Lower lobe of right lung (tissue), 2 donors: ENCODE measurements at places on chromosomes 11 and 22. TPM values are rescaled to one million over a fixed set of nuclear protein-coding genes. Genes with fewer than 3 reads are reported as not detected.
A peak's percentile ranks its signal among the peaks of the same experiment; 100 is the strongest.

FXYD6 gene
- 61.2 TPM for total RNA-seq

OR5AP2 gene
- not detected for total RNA-seq

UFD1 gene
- total RNA-seq: 36.7 TPM

KCTD14 gene
- total RNA-seq: 12.3 TPM

MICAL2 gene
- 127 TPM for total RNA-seq

MN1 gene
- 6.5 TPM for total RNA-seq

ANO3 gene
- 0.27 TPM for total RNA-seq

HBB gene
- total RNA-seq: 323 TPM

TRIM51 gene
- not detected for total RNA-seq

EIF3M gene
- 162 TPM for total RNA-seq

SCUBE2 gene
- 7.1 TPM for total RNA-seq

MUC2 gene
- total RNA-seq: not detected

OR5A1 gene
- total RNA-seq: not detected

UEVLD gene
- 26.8 TPM for total RNA-seq

ZNRF3 gene
- total RNA-seq: 11.3 TPM

GRCh38 chr11:119319136-119319699 is 2.3 kb upstream of the MCAM start:
- DNase-seq: no peak

GRCh38 chr11:61194169-61194671 is 9.1 kb upstream of the PGA3 start:
- DNase-seq: no peak

DNA sequence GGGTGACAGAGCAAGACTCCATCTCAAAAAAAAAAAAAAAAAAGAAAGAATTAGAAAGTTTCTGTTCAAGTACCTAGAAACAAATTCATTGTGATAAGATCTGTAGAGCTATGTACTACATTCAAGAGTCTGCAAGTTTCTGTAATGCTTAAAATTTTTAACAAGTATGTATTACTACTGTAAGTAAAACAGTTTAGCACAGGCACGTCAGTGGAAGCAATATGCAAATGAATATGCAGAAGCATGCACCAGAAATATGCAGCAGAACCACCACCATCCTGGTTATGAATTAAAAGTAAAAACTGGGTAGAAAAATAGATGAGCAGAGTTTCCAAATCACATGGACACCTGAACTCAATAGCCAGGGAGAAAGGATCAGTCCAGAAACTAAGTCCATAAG is 19.3 kb downstream of the SBF2 start:
- no peak for DNase-seq

DNA sequence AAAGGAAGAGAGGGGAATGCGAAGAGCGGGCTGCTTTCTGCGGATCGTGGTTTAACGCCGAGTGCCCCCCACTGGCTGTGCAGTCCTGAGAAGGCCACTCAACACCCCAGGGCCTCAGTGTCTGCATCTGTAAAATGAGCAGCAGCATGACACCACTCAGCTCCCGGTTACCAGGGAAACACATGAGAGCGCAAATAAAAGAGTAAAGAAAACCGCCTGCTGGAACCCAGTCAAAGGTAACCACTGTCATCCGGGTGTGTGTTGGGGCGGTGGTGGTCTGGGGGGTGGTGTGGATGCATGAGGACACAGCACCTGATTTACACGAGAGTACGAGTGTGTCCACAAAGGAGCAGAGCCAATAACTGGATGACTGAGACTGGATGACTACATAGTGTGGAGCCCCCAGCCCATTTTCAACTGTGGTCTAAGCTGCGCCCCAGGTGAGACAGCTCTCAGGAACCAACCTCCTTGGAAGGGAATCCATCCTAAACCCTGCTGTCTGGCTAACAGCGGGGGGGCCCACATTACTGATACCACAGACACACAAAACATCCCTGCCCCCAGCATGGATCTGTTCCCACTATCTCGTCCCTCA is 5.7 kb downstream of the CELSR1 start:
- no peak for DNase-seq

- no peak for DNase-seq
Observed at GRCh38 chr11:134020598-134020997, 48.3 kb upstream of the JAM3 start.

- DNase-seq: no peak
Observed at GRCh38 chr22:21797444-21798221, 62.0 kb upstream of the YPEL1 start.

DNA sequence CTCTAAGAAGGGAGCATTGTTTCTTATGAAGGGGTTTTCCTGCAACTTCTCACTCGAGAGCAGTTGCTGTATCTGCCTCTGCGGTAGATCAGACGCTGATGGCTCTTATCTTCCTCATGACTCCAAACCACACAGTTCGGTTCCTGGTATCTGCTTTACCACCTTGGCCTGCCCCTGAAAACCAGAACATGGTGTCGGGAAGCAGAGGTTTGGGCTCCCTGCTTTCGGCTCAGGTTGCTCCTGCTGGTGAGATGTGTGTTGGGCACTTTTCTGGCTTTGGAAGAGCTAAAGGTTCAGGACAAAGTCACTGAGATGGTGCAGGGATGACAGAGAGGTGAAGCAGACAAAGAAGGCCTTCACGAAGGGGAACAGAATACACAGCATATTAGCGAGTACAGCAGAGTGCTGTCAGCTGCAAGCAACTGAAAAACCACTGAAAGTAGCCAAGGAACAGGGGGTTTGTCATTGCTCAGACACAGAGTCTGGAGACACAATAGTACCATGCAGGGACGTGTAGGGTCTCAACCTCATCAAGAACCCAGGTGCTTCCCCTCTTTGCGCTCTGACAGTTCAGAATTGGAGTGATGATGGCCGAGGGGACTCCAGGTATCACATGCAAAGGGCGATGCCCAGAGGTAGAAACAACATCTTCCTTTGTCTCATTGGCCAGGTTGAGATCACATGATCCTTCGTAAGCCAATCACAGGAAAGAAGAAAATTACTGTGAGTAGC is 11.9 kb upstream of the CSF2RB start:
- no peak for DNase-seq

DNA sequence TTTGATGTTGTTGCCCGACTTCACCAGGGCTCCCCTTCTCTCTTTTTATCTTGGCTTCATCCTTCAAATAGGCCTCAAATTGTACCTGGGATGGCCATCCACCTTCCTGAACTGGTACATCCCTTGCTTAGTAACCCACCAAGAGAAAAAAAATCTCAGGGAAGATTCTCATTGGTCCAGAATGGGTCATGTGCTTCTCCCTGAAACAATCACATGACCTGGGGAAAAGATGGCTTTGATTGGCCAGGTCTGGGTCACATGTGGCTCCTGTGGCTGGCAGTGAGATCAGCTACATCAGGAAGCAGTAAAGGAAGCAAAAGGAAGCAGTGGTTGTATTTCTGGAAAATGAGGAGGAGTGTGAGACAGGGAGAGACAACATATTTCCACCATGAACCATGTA is 540.2 kb downstream of the MIAT start:
- DNase-seq: no peak

- DNase-seq: no peak
Observed at GRCh38 chr11:120023551-120023950, 114.4 kb downstream of the TRIM29 start.

GRCh38 chr22:38305471-38306448 is 11.5 kb downstream of the CSNK1E start:
- DNase-seq: no peak

- DNase-seq: no peak
Observed at GRCh38 chr11:115498354-115498753, 5.9 kb downstream of the CADM1 start.

- peak; percentile 33 for DNase-seq
Observed at GRCh38 chr22:44928136-44928463, 81.7 kb downstream of the PHF21B start.

- no peak for DNase-seq
Observed at GRCh38 chr11:23359297-23359696, 499.0 kb upstream of the CCDC179 start.

DNA sequence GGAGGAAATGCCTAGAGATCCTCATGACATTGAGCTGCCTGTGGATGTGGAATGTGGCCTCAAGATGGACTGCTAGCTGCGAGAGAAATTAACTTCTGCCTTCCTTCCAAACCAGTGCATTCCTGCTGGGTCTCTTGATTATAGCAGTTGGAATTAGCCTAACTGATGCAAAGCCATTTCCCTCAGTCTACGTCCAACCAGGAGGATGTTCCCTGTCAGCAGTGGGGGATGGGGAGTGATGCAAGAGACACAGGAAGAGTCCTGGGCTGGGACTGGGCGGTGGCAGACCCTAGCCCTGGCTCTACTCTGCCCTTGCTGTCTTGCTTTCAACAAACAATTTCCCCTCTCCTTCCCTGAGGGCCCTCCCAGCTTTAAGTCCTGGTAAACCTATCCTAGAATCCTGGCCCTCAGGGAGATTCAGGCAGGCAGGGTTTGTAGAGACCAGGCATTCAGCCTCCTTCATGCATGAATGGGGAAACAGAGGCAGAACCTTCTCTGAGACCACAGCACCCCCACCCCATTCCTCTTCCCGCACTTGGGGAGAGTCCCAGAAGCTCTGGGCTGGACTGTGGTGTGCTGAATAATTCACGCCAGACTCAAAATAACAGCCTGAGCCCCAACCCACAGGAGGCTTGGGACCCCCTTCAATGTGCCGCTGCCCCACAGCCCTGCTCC is 17.0 kb downstream of the C11orf96 start:
- no peak for DNase-seq

- no peak for DNase-seq
Observed at GRCh38 chr11:109785198-109785597, 308.0 kb upstream of the ZC3H12C start.

- DNase-seq: peak; percentile 40
Observed at GRCh38 chr11:67280341-67280787, 8.7 kb upstream of the ANKRD13D start.

GRCh38 chr11:123904932-123905331 is 3.0 kb downstream of the OR8D4 start:
- DNase-seq: no peak

DNA sequence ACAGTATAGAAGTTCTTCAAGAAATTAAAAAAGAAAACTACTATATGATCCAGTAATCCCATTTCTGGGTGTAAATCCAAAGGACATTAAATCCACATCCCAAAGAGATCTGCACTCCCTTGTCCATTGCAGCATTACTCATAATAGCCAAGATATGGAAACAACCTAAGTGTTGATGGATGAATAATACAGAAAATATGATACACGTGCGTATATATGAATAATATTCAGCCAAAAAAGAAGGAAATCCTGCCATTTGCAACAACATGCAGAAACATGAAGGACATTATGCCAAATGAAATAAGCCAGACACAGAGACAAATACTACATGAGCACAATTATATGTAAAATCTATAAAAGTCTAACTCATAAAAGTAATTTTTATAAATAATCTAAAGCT is 306.3 kb upstream of the ANO3 start:
- DNase-seq: no peak

DNA sequence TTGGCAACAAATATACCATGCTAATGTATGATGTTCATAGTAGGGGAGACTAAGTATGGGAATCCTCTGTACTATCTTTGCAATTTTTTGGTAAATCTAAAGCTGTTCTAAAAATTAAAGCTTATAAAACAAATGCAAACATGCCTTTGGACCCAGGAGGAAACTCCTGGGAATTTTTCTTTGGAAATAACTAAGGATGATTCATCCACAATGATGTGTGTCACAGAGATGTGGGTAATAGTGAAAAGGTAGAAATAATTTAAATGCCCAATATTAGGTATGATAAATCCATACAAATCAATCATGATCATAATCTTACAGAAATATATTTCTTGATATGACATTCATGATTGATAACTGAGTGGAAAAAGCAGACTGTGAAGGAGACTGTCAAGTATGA is 135.8 kb downstream of the TRIM44 start:
- DNase-seq: no peak

DNA sequence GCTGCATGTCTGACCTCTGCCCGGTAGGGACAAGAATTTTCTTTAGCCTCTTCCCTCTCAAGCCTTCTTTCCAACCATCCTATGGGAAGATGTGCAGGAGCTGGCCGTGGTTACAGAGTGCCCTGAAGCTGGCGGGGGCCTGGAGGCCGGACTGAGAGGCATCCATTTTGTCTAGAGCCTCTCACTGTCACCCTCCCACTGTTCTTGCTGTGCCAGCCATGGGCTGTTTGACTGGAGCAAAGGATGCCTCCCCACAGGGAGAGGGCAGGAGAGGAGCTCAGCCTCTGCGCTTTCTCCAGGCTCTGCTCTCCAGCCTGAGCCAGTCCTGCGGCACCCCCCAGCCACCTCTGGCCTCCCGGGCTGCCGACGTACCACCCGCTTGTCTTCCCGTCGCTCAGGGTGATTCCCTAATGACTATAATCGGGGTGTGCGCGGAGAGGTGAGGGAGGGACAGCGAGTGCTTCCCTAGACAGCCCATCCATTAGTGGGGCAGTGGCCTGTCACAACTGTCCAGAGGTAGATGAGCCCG is 123.8 kb downstream of the NECTIN1 start:
- DNase-seq: no peak

- no peak for DNase-seq
Observed at GRCh38 chr11:129578006-129578405, 202.4 kb downstream of the BARX2 start.

- no peak for DNase-seq
Observed at GRCh38 chr11:115928811-115929210, 424.6 kb upstream of the CADM1 start.

DNA sequence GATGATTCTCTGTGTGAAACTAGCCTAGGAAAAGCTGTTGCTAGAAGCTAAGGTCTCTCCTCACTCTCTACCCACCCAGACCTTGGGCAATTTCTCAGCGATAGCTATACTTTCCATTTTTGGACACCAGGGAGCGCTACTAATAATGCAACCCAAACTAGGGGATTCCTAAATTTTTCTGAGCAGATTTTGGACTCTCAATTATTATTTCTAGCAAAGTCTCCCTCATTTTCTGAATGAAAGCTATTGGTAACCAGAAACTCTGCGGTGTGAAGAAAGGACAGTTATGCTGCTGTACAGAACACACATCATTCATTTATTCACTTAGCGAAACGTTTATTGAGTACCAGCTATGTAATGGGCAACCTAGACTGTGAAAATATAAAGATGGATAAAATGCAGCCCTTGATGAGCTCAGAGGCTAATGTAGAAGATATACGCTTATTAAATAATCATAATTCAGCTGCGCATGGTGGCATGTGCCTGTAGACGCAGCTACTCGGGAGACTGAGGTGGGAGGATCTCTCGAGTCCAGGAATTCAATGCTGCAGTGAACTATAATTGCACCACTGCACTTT is 6.1 kb upstream of the STIM1 start:
- no peak for DNase-seq

GRCh38 chr22:49260681-49261580 is 566.7 kb downstream of the BRD1 start:
- DNase-seq: no peak

- no peak for DNase-seq
Observed at GRCh38 chr11:118657238-118657637, 22.2 kb downstream of the TREH start.

DNA sequence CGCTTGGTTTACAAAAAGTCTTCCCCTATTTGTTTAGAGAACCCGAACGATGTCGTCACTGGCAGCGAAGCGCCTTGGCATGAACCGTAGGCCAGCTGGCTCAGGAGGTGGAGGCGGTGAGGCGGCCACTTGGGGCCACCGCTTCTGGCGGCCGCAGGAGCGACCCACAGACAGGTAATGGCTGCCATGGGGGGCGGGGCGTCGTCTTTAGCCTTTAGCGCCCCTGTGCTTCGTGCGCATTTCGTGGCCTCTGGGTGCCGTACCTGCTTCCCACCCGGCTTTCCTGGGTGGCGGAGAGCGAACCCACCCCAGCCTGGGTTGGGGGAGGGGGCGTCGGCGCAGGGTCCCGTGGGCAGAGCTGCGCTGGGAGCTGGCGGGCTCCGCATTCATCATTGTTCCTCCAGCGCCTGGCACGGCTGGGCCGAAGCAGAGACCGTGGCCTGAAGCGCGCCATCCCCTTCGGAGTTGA is 469 bp upstream of the OSBP2 start:
- peak; percentile 79 for DNase-seq

GRCh38 chr11:355581-356458 is 13.5 kb upstream of the B4GALNT4 start:
- peak; percentile 92 for DNase-seq
